ENCODE measurements at places on chromosomes 16 and 17.

DNA sequence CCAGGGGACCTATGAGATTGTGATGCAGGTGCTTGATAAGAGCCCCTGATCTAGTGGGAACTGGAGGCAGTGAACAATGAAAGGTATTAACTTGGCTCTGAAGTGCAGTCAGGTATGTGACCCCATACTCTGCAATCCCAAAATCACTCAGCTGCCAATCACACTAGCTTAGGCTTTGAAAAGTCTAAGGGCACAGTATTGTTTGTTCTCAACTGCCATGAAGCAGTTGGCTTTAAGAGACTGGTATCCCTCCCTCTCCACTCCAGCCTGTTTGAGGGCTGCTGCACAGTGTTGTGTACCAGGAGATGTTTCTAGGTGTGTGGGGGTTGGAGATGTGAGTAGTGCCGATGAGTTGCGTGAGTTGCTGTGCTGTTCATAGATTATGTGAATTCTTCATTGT, 2.4 kb downstream of the YPEL2 start:
- DNase-seq, result no peak

- DNase-seq, result no peak
These were observed 30.4 kb downstream of the KDM8 start for GRCh38 chr16:27233731-27234130.

- DNase-seq, result no peak
These were observed 70.1 kb downstream of the CMIP start for GRCh38 chr16:81514568-81515258.

GRCh38 chr17:33519692-33520091, 226.6 kb upstream of the ASIC2 start:
- DNase-seq, result no peak

- DNase-seq, result no peak
These were observed 38.5 kb downstream of the OTOA start for GRCh38 chr16:21702276-21702675.

GRCh38 chr17:60439501-60439900, 17.2 kb downstream of the CHCT1 start:
- DNase-seq, result no peak

- DNase-seq, result no peak
These were observed 119.4 kb downstream of the SOCS1 start for GRCh38 chr16:11136600-11136999.

DNA sequence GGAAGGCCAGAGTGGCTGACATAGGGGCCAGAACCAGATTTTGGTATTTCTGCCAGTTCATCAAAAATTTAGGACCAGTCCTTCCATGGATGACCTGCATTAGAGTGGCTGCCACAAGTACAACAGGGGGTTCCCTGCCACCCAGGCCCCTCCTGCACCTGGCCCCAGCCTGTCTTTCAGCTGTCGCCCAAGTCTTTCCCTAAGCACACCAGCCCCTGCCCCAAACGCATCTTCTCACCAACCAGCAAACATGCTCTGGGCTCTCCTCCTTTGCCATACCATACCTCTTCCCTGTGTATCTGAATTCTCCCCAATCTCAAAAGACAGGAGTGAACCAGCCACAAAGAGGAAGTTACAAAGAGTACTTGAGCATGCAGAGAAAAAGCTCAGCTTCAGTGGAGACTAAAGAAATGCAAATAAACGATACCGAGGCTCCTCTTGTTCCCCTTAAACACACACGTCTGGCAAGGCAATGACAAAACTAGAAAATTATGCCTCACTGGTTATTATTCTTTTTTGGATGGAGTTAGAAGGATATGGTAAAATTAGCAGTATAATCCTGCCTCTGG, 130.6 kb downstream of the DYNLRB2 start:
- no peak for DNase-seq

DNA sequence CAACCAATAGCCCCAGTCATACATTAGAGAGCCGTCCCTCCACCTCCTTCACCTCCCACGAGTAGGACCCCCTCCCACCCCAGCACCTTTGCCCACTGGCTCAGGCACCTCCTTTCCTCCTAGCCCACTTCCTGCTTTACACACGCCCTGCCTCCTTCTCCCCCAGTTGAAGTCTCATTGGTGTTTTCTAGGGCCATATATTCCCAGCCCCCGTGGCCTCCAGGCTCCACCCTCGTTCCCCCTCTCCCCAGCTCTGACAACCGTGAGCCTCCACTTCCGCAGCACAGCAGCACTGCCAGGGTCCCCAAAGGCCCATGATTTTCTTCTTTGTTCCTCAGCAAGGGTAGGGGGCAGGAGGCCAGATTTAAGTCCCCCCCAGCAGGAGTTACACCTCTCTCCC, 340.3 kb upstream of the TNRC6C start:
- DNase-seq, result peak; percentile 19

DNA sequence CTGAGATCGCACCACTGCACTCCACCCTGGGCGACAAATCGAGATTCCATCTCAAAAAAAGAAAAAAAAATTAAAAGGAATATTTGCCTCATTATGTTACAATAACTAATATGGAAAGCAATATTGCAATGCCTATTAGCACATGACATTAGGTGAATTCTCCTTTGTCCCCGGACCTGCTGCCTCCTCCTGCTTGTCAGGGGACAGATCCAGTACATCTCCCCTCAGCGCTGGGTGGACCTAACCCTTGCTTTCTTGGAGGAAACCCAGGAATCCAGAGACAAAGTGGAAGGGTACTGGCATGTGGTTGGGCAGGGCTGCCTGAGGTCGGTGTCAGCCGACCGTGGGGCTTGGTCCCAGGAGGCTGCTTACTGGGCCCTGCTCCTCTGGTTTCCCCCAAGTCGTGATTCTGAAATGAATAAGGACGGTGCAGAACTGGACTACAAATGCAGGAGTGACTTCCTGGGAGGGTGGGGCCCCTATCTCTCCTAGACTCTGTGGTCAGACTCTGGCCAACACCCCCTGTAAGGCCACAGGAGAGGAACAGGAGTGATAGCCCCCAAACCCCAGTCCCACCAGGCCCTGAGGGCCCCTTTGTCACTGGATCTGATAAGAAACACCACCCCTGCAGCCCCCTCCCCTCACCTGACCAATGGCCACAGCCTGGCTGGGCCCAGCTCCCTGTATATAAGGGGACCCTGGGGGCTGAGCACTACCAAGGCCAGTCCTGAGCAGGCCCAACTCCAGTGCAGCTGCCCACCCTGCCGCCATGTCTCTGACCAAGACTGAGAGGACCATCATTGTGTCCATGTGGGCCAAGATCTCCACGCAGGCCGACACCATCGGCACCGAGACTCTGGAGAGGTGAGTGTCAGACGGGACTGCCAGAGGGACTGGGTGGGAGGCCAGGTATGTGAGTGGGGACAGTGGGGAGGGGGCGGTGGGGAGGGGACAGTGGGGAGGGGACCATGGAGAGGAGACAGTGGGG, at the start of gene HBZ:
HBZ (plus strand) TSS at position 504 of the 988 bp plus-strand sequence; CDS start at position 770, 266 bp downstream.
- no peak for DNase-seq

- DNase-seq, result no peak
These were observed 5.4 kb upstream of the CEP295NL start for GRCh38 chr17:78908426-78908825.

DNA sequence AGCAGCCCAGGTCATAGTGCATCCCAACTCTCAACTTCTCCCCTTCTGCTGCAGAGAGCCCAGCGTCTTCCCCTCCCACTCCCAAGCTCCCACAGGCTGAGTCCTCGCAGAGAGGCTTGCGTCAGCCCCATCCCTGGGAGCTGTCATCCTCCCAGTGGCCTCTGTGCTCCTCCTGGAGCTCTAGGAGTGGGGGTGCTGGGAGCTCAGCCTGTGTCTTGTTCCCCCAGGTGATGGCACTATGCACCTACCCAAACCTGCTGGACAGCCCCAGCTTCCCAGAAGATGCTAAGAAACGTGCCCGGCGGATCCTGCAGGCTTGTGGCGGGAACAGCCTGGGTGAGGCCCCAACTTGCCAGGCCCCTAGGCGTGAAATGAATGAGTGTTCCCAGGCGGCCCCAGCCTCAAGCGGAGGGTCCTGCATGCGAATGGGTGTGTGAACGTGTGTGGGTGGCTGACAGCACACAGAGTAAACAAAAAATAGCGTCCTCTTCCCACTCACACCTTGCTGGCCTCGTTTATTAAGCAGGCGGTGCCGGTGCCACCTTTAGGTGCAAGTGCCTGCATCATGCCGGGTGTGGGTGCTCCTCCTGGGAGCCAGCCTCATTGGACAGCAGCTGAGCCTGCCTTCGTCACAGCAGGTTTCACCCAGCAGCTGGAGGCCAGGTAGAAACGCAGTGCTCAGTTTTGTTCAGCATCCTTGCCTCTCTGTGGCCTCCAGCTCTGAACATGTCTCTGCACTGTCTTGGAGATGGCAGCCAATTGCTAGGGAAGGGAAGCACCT, 16.5 kb downstream of the GPT2 start:
- DNase-seq, result no peak

GRCh38 chr16:19688396-19689024, 29.5 kb downstream of the KNOP1 start:
- no peak for DNase-seq

DNA sequence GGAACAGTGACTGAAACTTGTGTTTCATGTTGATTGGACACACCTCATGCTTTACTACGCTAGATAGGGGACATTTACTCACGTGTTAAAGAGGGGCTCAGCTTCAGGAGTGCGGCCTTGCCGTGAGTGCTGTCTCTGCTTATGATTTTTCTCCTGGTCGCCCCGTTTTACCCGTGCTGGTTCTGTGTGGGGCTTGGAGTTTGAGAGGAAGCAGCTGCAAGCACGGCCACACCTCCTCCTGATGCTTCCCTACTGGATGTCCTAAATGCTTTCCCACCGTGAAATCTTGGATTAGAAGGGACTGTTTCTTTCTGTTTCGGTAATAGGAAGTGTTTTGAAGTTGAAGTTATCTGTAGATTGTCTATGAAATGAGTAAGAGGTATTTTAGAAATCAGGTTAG, 54.0 kb upstream of the ZNF750 start:
- DNase-seq, result no peak

DNA sequence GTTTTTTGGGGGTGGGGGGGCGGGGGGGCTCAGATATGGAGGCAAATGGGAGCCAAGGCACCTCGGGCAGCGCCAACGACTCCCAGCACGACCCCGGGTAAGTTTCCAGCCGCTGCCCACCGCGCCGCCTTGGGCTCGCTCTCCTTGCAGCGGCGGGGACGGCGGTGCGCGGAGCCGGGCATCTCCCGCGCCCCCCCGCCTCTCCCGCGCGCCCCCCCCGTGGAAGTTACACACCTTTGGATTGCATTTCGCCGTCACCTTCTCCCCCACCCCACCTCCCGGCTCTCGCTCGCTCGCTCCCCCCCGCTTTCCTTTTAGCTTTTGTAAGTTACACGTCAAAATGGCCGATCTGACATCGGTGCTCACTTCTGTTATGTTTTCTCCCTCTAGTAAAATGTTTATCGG, 387 bp downstream of the MSI2 start:
- DNase-seq, result peak; percentile 31

GRCh38 chr16:21613781-21614180, 14.4 kb downstream of the METTL9 start:
- DNase-seq, result no peak

GRCh38 chr16:74070237-74070636, 226.4 kb upstream of the PSMD7 start:
- no peak for DNase-seq

- DNase-seq, result no peak
These were observed 10.1 kb downstream of the GAST start for GRCh38 chr17:41722231-41722630.

GRCh38 chr17:44044071-44044470, 22.4 kb downstream of the LSM12 start:
- no peak for DNase-seq

GRCh38 chr16:79899316-79899715, 298.8 kb upstream of the MAF start:
- DNase-seq, result no peak

DNA sequence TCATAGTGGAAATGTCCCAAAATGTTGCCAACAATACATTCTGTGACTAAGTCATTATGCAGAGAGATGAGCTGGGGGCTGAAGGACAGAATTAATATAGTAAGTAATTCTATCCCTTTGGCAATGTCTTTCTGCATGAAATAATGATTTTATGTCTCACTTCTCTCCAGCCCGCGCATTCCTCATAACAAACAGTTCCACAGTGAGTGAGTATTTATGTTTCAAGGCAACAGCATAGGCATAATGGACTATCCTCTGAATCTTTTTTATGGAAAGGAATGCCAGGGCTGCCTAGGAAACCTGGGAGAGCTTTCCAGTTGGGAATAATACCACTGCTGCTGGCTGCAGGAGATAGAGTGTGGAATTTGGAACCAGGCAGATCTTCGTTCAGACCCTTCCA, 477.7 kb downstream of the HS3ST4 start:
- no peak for DNase-seq

- DNase-seq, result no peak
These were observed 152.5 kb downstream of the XYLT1 start for GRCh38 chr16:17318238-17318637.

DNA sequence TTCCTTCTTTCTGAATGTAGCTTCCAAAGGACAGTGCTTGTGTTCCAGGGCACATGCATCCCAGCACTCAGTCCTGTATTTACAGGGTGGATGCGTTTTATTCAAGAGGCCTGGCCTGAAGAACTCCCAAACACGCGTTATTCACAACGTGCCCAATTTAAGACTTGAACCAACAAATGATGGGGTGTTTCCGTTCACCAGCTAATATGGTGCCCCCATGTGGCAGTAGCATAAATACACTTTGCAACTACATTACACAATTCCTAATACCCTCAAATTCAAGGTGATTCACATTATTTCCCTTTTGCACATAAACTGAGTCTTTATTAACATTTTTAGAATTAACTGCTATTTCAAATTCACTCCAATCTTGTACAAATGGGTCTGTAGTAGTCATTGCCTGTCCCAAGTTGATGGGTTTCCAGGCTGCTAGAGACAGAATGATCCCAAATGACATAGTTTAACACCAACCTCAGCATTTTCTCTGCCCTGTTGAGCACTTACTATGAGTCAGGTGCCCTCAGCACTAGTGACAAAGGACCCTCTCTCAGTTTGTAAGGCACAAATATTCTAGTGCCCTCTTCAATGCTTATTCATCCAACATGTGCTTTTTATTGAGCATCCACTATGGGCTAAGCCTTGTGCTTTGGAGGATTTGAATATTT, 26.9 kb downstream of the HSD17B2 start:
- peak; percentile 8 for DNase-seq

DNA sequence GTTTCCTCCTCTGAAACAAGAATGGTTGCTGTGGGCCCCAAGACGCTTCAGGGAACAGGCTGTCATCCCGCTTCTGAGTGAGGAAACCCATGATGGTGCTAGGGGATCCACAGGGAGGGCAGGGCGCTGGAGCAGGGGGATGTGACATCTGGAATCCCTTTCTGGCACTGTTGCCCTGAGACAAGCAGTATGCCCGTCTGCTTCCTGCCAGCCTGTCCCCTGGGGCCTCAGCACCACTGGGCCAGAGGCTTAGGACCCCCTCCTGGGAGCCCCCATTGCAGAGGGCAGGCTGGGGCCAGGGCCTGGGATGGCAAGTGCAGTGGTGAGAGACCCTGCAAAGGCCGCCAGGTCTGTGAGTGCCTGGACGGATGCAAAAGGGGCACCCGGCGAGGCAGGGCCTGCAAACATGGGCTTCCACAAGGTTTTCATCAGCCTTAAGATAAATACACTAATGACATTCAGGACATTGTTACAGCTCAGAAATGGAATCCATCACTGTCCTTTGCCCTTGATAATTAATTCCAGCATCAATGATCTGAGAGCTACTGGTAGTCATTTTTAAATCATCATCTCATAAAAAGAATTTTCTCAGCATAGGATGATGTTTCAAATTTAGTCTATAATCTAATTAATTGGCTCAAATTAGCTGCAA, 51.6 kb downstream of the PRMT7 start:
- no peak for DNase-seq

GRCh38 chr17:80687839-80688238, 143.2 kb downstream of the RPTOR start:
- DNase-seq, result no peak

- DNase-seq, result no peak
These were observed 14.7 kb downstream of the CDH13 start for GRCh38 chr16:82641336-82641984.

All from activated naive CD8-positive, alpha-beta T cell treated with anti-CD3 and anti-CD28 coated beads, Interleukin-2, amount 50 U/mL, for 24 hours (primary cell).